ENCODE measurements at places on chromosomes 5 and 9.
A peak's percentile ranks its signal among the peaks of the same experiment; 100 is the strongest.

- DNase-seq, result no peak
These were observed 7.1 kb upstream of the PCA3 start for GRCh38 chr9:76756941-76757673.

GRCh38 chr9:73548201-73548600 lies 396.5 kb downstream of the ANXA1 start:
- no peak for DNase-seq

GRCh38 chr5:25295067-25295466 lies 650.3 kb upstream of the CDH10 start:
- DNase-seq, result no peak

DNA sequence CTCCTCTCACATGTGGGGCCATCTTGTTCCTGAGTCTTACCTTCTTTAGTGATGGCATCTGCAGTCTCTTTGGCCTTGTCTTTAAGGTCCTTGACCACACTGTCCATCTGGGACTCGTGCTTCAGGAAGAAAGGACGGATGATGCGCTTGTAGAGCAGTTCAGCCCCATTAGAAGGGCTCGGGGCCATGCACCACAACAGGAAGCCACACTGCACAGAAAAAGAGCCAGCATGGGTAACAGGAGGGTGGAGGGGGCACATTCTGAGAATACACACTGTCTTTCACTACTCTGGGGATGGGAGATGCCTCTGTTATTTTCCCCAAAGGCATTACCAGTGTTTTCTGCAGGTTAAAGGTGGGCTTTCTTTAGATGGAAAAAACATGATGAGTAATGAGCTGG lies 25.9 kb downstream of the SRP19 start:
- peak; percentile 24 for DNase-seq

GRCh38 chr9:75198436-75198835 lies 110.1 kb downstream of the OSTF1 start:
- no peak for DNase-seq

GRCh38 chr5:175902026-175902425 lies 30.6 kb downstream of the CPLX2 start:
- no peak for DNase-seq

DNA sequence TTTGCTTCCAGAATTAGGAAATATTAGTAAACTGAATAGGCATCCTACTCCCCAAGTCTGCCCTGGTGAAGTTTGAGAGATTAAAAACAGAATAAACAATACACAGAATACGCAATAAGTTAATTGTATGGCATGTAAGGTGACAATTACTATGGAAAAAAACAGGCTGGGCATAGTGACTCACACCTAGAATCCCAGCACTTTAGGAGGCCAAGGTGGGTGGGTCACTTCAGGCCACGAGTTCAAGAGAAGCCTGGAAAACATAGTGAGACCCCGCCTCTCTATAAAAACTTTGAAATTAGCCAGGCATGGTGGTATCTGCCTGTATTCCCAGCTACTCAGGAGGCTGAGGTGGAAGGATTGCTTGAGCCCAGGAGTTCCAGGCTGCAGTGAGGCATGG lies 64.2 kb upstream of the SUSD1 start:
- no peak for DNase-seq

- DNase-seq, result no peak
These were observed 234.9 kb downstream of the FAM170A start for GRCh38 chr5:119864286-119864685.

DNA sequence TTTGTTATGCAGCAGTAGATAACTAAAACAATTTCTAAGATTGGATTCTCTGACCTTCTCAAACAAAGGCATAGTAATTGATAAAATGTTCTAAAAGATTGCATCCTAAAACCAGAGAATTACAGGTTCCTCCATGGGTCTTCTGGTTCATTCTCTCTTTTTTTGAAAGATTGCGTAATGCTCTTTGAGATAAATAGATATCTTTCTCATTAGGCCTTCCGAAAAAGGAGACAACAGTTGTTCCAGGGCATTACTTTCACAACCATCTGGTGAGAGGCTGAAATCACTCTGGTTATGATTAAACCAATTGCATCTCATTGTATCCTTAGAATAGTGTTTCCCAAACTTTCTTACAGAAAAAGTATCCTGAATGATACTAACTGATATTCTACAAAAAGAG lies 174.7 kb upstream of the NREP start:
- no peak for DNase-seq

DNA sequence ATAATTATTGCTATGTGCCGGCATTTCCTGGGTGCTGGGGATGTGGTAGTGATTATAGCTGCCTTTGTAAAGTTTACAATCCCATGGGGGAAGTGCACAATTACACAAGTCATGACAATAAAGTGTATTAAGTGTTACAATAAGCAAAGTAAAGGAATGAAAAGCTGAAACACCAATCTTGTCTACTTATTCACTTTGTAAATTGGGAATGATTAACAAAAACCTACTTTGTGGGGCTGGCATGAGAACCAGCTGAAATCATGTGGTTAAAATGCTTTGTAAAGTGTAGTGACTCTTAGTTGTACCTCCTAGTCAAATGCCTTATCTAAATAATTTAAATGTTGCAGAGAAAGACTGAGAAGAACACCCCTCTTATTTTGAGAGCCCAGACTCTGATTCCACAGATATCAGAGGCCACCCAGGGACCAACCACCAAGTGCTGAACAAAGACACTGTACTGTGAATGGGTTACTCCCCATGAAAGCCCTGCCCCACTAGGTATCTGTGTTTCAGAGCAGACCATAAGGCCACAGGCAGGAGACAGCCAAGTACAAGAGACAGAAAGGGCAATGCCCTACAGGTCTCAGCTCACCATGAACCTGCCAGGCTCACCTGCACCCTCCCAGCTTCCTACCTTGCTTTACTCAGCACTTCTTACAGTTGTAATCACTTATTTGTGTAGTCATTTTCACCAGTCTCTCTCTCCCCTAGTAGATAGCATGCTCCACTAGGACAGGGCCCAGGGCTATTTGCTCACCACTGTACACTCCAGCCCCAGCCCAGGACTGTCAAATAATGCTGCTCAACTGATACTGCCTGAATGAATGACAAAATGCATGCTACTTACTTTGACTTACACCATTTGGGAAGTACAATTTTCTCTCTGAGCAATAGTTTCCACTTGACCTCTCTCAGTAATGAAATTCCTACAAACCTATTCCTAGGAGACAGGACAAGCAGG lies 101.6 kb upstream of the APC start:
- DNase-seq, result no peak

- DNase-seq, result no peak
These were observed 251.3 kb upstream of the RFX3 start for GRCh38 chr9:3777137-3777536.

DNA sequence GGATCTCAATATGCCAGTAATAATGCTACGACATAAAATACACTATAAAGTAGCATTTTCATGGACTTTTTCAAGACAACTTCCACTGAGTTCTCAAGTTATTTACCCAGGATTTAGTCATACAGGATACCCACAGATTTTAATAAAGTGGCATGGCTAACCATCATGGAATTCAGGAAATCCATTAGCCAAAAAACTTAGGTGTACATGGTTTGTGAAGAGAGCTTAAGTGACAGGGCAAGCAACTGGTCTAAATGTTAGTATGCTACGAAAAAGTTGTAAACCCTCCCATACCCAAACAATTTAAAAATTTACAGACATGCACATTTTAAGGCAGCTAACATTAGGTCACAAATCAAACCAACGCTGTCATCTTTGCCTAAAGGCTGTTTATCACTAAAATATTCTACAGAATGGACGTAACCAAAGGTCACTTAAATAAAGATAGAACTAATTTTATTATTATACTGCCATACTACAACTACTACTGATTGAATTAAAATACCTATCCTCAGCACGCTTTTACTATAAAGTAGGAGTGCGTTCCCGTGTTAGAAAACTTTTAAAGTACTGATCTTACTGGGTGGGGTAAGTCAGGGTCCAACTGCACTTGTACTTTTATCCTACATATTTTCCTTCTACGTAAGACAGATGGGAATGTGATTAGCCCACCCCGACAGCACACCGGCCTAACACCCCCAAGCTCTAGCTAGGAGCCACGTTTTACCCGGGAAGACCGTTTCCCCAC lies 1.1 kb downstream of the UBTD2 start:
- DNase-seq, result no peak

GRCh38 chr5:172546196-172546595 lies 91.9 kb upstream of the SH3PXD2B start:
- DNase-seq, result no peak

DNA sequence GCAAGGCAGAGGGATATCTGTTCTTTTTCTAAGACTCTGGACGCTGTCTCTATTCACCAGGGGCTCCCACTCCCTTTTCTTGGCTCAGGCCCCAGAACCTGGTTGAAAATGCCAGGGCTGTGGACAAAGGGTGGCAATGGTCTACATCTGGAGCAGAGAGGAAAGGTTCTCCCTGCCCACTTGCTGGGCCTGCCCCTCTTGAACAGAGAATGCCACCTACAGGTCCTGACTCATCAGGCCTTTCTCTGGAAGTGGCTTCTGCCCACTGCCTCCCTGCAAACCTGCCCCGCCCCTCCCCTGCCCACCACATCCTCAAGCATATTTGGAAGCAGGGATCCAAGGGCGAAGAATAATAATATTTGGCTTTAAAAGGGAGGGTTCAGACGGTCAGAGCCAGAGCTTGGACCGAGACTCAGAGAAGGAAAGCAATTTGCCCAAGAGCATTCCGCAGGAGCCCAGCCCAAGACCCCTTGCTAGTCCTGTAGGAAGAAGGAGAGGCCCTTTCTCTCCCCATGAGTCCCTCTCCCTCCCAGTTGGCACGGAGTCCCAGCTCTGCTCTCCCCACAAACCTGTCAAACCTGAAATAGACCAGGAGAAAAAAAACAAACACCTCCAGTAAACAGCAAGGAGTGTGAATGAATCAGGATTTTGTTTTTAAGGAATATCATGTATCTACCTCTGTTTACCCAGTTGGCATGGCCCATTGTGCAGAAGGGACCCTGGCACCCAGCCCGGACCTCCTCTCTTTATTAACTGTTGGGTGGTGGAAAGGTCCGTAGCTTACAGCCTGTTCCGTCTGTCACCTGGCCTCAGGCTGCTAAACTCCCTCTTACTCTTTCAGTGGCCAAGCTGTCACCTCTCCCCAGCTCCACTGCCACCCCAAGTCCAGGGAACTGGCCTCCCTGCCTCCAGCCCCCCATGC lies 37.7 kb upstream of the STXBP1 start:
- DNase-seq, result no peak

DNA sequence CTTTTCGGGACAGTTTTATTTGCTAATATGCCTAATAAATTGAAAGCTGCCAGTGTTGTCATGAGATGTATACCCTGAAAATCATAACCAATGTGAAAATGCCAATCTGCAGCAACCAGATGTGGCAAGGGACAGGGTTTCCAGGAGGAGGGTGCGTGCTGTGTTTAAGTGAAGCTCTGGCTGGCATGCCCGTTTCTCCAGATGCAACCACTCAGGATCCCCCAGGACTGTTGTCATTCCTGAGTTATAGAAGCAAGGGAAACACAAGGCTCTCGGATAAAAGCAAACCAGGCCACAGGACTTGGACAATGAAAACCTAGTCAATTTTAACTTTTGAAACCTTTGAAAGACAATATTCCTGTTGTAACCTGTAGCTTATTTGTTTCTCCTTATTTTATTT lies 360.2 kb downstream of the SLIT3 start:
- no peak for DNase-seq

GRCh38 chr5:118736396-118736795 lies 252.0 kb downstream of the DTWD2 start:
- DNase-seq, result no peak

- peak; percentile 86 for DNase-seq
These were observed 46.1 kb downstream of the PTTG1 start for GRCh38 chr5:160467555-160468362.

DNA sequence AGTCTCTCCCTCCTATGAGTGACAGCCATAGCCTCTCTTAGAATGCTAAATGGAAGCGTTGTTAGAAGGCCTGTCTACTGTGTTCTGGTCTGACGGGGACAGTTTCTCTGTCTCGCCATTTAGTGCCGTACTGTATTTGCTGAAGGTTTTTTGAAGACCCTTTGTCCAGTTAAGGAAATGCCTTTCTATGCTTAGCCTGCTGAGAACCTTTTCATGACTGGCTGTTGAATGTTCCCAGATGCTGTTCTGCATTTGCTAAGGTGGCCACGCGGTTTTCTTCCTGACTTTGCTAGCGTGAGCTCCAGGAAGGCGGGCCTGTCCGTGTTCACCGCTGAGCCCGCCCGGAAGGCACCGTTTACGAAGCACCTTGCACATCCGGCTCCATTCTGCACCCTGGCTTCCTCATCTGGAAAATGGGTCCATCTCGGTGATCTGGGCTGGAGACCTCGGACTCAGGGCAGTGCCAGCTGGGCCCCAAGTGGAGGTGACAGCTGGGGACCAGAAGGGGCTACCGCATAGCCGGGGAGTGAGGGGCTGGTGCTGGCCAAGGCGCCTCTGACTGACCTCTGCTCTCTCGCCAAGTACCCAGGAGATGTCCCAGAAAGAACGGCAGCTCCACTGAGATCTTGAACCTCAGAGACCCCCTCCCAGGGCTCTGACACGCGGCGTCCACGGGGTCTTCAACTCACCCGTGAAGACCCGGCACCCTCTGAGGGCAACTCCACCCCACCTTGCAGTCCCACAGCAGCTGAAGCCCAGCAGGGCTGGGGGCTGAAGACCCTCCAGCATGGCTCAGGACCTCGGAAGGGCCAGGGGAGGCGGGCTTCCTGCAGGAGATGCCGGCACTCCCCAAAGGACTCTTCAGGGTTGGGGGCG lies 52.5 kb upstream of the NKD2 start:
- no peak for DNase-seq

DNA sequence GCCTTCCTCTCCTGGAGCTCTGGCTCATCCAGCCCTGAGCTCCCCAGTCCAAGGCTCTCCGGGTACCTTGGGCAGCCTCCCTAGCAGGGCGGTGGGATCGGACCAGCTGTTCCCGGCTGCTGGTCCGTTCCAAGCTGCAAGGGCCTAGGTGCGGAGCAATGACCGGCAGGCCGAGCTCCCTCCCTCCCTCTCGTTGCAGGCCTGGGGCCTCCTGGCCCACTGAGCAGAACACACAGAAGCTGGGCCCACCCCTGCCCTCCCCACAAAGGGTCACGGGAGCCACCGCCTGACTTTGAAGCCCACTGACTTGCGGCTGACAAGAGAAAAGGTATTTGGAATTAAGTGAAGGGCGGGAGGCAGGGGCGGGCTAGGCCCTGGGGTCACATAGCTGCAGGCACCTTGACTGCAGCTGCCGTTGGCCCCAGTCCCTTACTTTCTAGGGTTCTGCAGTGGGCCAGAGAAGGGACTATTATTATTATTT lies 104.7 kb upstream of the IER5L start:
- no peak for DNase-seq

GRCh38 chr9:69549310-69550202 lies 122.6 kb downstream of the APBA1 start:
- DNase-seq, result peak; percentile 40

DNA sequence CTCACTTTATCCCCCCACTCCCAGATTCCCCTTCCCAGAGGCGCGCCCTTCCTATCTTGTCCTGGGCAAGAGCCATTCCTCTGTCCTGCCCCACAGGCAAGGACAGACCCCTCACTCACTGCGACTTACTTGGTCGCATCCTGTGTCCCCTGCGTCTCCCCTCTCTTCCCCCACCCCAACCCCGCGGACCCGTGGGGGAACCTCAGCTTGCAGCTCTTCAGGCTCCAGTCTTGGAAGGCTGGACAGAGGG lies 542 bp downstream of the GGTA1 start:
- no peak for DNase-seq

Data from CD4-positive, alpha-beta T cell treated with Interleukin-10 for 1 hour (primary cell).